Left ventricle myocardium superior (tissue), 1 donor: ENCODE measurements at places on chromosomes 6 and 20.

- no peak for DNase-seq
These were observed 108.6 kb downstream of the VIP start for GRCh38 chr6:152859225-152859624.

- no peak for DNase-seq
These were observed 322.6 kb upstream of the MOCS1 start for GRCh38 chr6:40256831-40257230.

- no peak for DNase-seq
These were observed 52.3 kb downstream of the SLX4IP start for GRCh38 chr20:10487142-10488136.

GRCh38 chr6:26284537-26285142, 80.4 kb upstream of the BTN3A2 start:
- peak; percentile 74 for DNase-seq

GRCh38 chr6:163063561-163063960, 335.8 kb downstream of the PACRG start:
- no peak for DNase-seq

GRCh38 chr20:25284131-25284601, 36.3 kb downstream of the PYGB start:
- peak; percentile 15 for DNase-seq

DNA sequence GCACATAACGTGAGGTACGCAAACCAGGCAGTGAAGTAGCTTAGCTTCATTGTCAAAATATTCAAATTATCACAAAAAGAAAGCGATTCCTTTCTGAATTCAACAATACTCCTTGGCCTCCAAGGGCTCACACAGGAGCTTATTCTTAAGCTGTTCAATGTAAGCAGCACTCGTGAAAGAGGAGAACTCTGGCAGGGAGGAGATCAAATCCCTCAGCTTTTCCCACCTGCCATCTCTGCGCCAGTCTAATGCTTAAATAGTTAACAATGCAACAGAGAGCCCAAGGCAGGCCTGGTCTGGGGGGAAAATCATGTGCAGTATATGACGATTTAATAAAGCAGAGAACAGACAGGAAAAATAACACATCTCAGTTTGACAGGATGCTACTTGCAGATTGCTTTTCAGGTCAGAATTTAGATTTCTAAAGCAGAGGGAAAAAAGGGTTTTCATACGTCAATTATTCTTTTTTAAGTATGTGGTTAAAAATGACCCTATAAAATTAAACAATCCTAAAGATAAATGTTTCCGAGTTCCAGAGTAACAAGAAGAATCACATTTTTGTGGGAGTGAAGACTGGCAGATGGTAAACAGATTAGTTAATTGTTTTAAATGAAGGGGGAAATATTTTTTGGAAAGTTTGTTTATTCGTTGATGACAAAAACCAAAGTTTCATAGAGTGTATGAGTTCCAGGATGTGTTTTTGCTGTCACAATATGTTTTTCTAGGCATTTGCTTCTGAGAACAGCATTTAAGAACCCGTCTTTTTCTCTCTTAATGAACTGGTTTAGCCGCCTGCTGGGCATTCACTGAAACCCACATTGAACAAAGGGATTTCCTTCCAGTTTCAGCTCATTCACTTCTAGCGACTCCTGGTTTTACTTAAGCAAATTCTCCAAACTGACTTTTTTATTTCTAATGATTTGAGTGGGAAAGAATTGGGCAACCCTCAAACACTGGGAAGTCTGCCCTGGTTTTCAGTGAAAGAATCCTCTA, 45.9 kb downstream of the PLAGL1 start:
- DNase-seq: no peak

DNA sequence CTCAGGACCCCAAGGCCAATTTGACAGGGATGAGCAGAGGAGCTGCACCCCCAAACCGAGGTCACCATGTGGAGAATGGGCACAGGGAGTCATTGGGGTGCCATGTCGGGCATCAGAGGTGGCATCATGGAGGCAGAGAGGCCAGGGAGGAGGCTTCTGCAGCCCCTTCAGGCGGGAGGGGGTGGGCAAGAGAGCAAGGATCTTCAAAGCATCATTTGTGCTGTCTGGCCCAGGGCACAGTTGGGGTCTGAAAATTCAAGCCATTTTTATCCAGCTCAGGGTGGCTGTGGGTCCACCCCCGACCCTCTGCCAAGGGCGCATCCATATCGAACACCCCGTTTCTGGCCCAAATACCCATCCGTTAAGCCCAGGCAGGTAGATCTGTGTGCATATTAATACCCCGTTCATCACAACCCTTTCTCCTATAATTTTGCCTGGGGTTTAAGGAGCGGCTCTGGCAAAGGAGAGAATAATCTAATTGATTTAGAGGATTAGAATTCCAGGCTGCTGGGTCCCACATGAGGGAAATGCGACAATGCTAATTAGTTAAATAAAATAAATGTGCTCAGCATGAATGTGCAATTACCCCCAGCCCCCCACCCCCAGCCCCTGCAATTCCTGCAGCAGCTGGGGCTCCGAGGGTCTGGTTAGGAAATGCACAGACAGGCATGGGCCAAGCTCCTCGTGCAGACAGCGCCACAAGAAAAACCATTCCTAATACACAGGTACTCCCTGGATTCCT, 31.9 kb downstream of the VSTM2L start:
- no peak for DNase-seq

DNA sequence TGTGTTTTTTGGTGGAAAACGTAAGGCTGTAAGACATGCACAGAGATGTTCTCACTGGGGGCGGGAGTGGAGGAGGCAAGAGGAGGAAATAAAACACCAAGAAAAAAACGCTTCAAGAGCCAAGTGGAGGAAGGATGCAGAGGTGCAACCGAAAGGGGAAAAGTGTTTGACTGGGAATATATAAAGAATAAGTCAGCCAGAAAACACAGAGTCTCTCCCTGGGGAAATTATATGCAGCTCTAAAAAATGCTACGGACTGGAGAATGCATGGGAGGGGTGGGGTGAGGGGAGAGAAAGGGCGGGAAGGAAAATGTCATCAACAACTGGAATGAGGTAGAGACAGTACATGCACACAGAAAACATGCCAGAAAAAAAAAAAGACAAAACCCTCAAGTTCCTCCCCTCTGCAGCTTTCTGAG, 133.5 kb downstream of the SCML4 start:
- DNase-seq: no peak

GRCh38 chr20:50329981-50330503, 139.4 kb downstream of the CEBPB start:
- DNase-seq: no peak
